ENCODE measurements at places on chromosomes 12 and 14.

- no peak for DNase-seq
These were observed 4.6 kb downstream of the TEAD4 start for GRCh38 chr12:2963760-2964292.

GRCh38 chr14:96168581-96168980, 36.1 kb upstream of the BDKRB2 start:
- DNase-seq = no peak

DNA sequence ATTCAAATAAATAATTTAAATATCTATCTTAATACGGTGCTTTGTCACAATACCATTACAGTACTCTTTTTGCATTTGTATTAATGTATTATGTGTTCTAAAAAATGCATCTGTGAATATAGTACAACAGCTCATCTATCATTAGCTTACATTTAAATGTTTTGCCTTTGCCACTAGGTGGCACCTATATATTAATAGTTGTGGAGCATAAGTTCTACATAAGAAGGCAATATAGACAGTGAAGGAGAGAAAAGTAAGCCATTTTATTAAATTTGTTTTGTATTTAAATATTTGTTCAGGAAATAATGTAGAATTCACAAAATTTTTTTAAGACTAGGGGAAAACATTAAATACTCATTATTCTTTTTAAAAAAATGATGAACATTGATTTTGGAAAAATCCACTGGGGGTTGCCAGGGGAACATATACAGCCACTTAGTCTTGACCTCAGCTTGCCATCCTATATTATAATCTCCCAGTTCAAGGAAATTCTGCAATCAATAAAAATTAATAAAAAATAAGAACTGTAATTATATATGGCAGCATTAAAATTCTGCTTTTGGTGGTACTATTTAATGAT, 9.8 kb downstream of the CCER1 start:
- no peak for DNase-seq

- no peak for DNase-seq
These were observed 8.1 kb downstream of the GLT1D1 start for GRCh38 chr12:128861226-128862016.

GRCh38 chr12:53560912-53561589, 53.8 kb upstream of the NPFF start:
- DNase-seq = no peak

- DNase-seq = no peak
These were observed 108.2 kb downstream of the PRMT8 start for GRCh38 chr12:3598896-3599860.

GRCh38 chr14:37232907-37233481, 35.3 kb downstream of the MIPOL1 start:
- no peak for DNase-seq

DNA sequence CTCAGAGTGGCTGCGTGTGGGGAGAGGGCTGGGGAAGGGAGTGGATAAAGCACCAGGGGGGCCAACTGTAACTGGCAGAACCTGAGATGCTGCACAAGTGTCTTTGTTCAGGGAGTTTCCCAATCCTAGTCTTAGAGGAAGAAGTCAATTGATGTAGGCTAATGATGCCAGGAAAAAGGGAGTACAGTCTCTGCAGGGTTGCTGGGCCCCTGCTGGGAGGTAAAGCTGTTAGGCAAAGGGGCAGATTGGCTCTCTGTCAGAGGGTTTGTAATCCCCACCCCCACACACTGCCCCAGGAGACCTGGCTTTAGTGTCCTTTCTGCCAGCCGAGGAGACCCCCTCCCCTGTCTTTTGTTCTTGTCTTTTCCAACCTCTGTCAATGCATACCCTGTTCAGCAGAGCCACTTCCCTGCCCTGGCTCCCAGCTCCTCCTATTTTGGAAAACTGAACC, 178.4 kb downstream of the KCNA5 start:
- no peak for DNase-seq

DNA sequence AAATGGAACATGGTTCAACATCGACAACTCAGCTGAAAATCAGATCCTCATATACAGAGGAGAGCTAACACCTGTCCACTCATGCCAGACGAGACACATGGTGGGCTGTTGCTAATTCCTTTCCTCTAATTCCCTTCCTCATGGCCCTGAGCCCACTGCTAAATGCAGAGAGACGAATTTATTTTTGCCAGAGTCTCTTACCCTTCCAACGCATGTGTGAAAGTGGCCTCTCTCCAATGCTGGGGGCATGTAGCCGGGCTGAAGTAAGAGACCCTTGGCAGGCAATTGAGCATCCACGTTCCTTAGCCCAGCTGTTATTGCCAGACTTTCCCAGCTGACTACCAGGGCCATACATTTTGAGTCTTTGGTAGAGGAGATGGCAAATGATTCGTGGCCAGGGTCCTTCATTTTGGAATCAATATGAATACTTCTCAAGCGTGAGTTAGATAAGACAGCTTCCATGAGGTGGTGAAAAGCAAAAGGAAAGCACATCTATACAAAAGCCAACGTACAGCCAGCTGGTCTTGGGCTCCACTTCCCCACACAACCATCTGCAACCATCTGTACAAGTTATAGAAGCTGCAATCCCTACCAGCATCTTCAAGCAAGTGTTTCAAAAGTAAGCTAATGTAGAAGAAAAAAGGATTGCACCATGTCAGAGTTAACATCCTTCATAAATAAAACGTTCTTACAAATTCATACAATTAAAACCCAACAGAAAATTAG, 28.6 kb downstream of the CORO1C start:
- DNase-seq = no peak

- no peak for DNase-seq
These were observed 284.5 kb upstream of the E2F7 start for GRCh38 chr12:77349689-77350370.

GRCh38 chr12:52350021-52350620, 17.2 kb downstream of the KRT85 start:
- no peak for DNase-seq

GRCh38 chr12:10601860-10602259, 11.5 kb downstream of the MAGOHB start:
- DNase-seq = no peak

DNA sequence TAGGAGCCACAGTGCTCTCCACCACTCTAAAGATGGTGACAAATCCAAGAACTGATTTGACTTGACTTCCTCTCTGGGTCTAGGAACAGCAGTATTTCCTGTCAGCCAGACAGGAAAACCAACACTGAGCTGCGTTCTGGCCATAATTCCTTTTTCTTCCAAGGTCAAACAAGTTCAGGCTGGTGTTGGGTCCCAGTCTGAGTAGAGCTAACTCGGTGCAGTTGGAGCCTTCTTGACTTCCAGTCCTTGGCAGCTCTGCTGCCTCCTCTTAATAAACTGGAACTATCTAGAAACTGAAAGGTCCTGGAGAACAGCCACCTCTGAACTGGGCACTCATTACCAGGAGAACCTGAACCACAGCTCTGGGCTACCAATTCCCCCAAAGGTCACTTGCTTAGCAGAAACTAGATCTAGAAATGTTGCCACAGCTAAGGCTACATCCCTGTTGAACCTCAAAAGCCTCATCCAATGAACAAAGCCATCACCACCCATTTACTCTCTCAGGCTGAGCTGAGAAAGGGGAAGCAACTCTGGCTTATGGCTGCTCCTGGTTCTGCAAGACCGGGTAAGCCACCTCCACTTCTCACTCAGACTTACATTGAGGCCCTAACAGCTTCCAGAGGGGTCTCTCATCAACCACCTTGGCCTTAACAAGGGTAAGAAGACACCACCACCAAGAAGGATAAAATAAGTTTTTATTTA, 27.7 kb downstream of the MAX start:
- DNase-seq = no peak

All from stimulated activated CD8-positive, alpha-beta memory T cell treated with anti-CD3 and anti-CD28 coated beads, Interleukin-4, amount 100 ng/mL, for 1 hour (primary cell).